ENCODE measurements at places on chromosomes 2 and 18. TPM values are rescaled to one million over a fixed set of nuclear protein-coding genes. Genes with fewer than 3 reads are reported as not detected.

The TXNDC2 gene
- total RNA-seq = 0.11 TPM

The AOX1 gene
- 5.1 TPM for total RNA-seq

The CFAP65 gene
- not detected for total RNA-seq

The BOLL gene
- total RNA-seq = not detected

The MTCL1 gene
- total RNA-seq = 29.6 TPM

The CENPA gene
- 43.6 TPM for total RNA-seq

The CTAGE1 gene
- total RNA-seq = not detected

The GPR35 gene
- 1.1 TPM for total RNA-seq

The HEATR5B gene
- total RNA-seq = 10.4 TPM

The RUFY4 gene
- total RNA-seq = not detected

The AQP12B gene
- not detected for total RNA-seq

The PRSS56 gene
- total RNA-seq = not detected

The MROH2A gene
- total RNA-seq = 2.9 TPM

The CHRNA1 gene
- total RNA-seq = not detected

The DOK1 gene
- 15.0 TPM for total RNA-seq

The STRADB gene
- total RNA-seq = 32.1 TPM

The RAMP1 gene
- 48.5 TPM for total RNA-seq

The ATP6V1B1 gene
- total RNA-seq = 13.9 TPM

The GMPPA gene
- 57.2 TPM for total RNA-seq

The RNF138 gene
- total RNA-seq = 24.1 TPM

The HOXD8 gene
- total RNA-seq = 0.39 TPM

The CREG2 gene
- 9.0 TPM for total RNA-seq

The REG1B gene
- not detected for total RNA-seq

The XDH gene
- 5.7 TPM for total RNA-seq

The FBLN7 gene
- total RNA-seq = 0.70 TPM

The CHRND gene
- not detected for total RNA-seq

The TXNL1 gene
- 33.1 TPM for total RNA-seq

The ANKRD30BL gene
- total RNA-seq = not detected

The SNTG2 gene
- total RNA-seq = not detected

The DSG1 gene
- not detected for total RNA-seq

The SP5 gene
- 7.3 TPM for total RNA-seq

The DAW1 gene
- 1.8 TPM for total RNA-seq

The FAM110C gene
- 21.1 TPM for total RNA-seq

The ACADL gene
- total RNA-seq = 0.24 TPM

The CHRNG gene
- total RNA-seq = not detected

The USP14 gene
- 83.8 TPM for total RNA-seq

The HOXD4 gene
- not detected for total RNA-seq

The ASPRV1 gene
- total RNA-seq = 0.30 TPM

The HOXD12 gene
- not detected for total RNA-seq

The IKZF2 gene
- total RNA-seq = 22.2 TPM

The FNDC4 gene
- total RNA-seq = 5.3 TPM

The ATOH8 gene
- total RNA-seq = 0.25 TPM

The CIB4 gene
- not detected for total RNA-seq

The CYRIA gene
- 3.9 TPM for total RNA-seq

The VAMP8 gene
- total RNA-seq = 124 TPM

The TOGARAM2 gene
- 0.44 TPM for total RNA-seq

The RSAD2 gene
- not detected for total RNA-seq

The SLC16A14 gene
- 0.57 TPM for total RNA-seq

The BMP10 gene
- not detected for total RNA-seq

The SLC5A7 gene
- total RNA-seq = not detected

The RAB27B gene
- 12.7 TPM for total RNA-seq

The EPHA4 gene
- 21.3 TPM for total RNA-seq

The WBP1 gene
- total RNA-seq = 68.0 TPM
